ENCODE measurements at places on chromosomes 2 and 18.

- peak; percentile 23 for DNase-seq
Observed at GRCh38 chr2:71614976-71615766, 161.8 kb downstream of the DYSF start.

GRCh38 chr2:200309296-200310049 lies 3.0 kb downstream of the SPATS2L start:
- DNase-seq, result no peak

GRCh38 chr2:180873219-180873618 lies 107.2 kb upstream of the UBE2E3 start:
- DNase-seq, result no peak

GRCh38 chr2:222919841-222920526 lies 59.1 kb downstream of the ACSL3 start:
- DNase-seq, result no peak

DNA sequence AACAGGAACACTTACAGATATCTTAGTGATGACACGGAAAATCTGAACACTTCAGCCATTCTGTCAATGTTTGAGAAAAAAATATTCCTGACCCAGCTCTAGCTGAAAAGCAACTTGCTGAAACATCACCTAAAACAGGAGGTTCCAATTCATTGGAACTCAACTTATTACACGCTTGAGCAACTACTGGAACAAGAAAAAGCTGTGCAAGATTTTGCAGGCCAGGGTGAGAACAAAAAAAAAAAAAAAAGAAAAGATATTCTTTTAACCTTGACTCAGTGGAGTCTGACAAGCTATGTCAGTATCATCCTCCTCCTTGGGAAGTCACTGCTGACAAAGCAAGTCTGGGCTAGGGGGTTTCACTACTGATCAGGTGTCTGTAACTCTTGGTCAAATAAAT lies 351.0 kb downstream of the SS18 start:
- DNase-seq, result no peak

GRCh38 chr2:40773291-40773690 lies 321.4 kb upstream of the SLC8A1 start:
- DNase-seq, result no peak

DNA sequence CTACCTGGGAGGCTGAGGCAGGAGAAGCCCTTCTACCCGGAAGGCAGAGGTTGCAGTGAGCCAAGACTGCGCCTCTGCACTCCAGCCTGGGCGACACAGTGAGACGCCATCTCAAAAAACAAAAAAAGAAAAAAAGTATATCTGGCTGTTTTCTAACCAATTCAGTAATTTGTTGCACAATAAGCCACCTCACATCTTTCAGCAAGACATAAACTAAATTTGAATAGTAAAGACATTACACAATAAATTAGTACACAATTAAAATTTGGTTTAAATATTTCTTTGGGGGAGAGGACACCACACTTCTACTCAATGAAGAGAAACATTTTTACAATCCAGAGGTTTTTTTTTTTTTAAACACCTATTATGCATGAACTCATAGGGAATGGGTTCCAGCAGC lies 36.0 kb upstream of the MTA3 start:
- DNase-seq, result no peak

- DNase-seq, result no peak
Observed at GRCh38 chr2:194182888-194183287, 1474.1 kb upstream of the SLC39A10 start.

DNA sequence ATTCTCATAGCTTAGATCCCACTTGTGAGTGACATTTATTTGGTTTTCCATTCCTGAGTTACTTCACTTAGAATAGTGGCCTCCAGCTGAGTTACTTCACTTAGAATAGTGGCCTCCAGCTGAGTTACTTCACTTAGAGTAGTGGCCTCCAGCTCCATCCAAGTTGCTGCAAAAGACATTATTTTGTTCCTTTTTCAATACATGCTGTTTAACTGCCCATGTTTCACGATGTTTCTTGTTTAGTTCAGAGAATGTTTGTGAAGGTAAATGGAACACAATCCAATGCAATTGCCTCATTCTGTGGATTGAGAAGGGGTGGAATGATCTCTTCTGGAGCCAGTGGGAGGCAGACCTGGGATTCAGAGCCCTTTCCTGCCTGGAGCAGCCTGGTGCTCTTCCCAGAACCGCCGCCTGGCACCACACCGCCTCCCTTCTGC lies 273.5 kb upstream of the ATP5MC3 start:
- DNase-seq, result no peak

- DNase-seq, result no peak
Observed at GRCh38 chr18:53665701-53666100, 558.8 kb downstream of the MBD2 start.

DNA sequence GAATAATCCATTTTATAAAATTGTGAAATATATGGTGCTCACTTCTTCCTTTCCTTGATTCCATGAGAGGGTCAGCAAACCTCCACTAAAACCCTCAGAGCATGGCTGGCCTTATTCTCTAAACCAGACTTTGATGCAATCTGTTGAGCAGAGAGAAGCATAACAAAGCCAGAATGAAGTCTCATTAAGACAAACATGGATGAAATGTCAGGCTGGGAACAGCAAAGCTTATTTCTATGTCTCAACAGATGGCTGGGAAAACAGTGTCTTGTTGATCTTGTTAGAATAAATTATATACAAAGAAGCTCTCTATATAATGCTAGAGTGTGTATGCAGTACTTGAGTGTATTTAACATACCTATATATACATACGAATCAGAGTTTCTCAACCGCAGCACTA lies 227.1 kb upstream of the LYPD1 start:
- no peak for DNase-seq

DNA sequence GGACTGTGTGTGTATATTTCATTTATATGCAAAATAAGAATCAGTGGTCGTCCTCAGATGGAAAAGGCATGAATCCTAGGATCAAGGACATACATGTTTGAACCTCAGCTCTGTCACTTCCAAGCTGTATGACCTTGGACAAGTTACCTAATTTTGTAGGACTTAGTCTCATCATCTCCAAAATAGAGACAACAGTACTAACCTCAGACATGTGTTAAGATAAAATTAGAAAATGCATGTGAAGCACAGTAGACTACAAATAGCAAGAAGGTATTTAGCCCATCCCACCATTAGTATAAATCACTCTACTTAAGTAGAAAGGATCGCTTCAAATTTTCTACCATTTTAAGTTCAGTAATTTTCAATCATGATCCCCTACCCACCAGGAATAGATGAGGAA lies 309.8 kb downstream of the ZEB2 start:
- no peak for DNase-seq

DNA sequence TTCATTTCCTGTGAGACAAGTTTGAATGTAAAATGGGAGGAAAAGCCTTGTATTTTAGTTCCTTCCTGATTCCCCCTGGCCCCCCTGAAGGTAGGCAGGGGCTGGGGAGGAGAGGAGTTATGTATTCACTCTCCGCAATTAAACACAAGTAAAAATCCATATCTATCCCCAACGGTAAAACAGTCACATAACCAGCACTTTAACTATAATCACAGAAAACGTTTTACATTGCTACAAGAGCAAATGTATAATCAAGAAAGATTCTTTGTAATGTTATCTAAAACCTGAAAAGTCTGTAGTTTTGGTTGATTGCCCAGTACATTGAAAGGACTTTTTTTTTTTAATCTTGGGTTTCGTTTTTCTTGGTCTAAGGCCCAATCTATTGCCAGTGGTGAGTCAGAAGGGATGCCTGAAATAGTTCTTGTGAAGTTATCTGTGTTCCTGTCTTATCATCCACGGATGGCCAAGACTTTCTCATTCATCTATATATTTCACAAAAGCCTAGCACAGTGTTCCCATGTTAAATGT lies 34.5 kb upstream of the CCNYL1 start:
- DNase-seq, result no peak

GRCh38 chr18:59927246-59927825 lies 27.5 kb downstream of the PMAIP1 start:
- DNase-seq, result no peak

DNA sequence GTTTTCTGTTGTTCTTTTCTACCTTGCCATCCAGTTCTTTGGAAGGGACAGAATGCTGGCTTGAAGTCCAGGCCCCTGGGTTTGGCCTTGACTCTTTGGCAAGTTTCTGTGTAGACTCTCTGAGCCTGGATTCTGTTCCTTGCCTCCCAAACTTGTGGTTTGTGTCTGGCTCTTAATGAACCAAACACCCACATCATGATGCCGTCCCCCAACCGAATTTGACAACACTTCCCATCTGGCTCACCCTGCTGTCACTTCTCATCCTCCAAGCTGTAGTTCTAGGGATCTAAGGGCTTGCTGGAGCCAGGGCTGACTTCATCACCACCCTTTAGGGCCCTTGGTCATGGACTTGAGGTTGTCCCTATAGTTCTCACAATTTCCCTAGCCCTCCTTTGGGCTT lies 68.9 kb upstream of the CELF4 start:
- DNase-seq, result no peak

DNA sequence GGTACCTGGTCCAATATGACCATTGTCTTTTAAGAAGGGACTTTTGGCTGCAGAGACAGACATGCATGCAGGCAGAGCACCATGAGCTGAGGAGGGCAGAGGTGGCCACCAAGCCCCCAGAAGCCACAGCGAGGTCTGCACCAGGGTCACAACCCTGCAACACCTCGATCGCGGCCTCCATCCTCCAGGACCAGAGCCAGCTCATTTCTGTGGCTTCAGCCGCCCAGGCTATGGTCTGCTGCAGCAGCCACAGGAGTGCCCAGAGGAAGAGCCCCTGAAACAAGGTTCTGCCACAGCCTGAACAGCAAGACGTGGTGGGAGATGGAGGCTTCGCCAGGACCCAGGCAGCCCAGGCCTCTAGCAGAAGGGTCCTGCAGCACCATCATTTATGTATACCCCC lies 53.9 kb downstream of the ANKMY1 start:
- DNase-seq, result no peak

DNA sequence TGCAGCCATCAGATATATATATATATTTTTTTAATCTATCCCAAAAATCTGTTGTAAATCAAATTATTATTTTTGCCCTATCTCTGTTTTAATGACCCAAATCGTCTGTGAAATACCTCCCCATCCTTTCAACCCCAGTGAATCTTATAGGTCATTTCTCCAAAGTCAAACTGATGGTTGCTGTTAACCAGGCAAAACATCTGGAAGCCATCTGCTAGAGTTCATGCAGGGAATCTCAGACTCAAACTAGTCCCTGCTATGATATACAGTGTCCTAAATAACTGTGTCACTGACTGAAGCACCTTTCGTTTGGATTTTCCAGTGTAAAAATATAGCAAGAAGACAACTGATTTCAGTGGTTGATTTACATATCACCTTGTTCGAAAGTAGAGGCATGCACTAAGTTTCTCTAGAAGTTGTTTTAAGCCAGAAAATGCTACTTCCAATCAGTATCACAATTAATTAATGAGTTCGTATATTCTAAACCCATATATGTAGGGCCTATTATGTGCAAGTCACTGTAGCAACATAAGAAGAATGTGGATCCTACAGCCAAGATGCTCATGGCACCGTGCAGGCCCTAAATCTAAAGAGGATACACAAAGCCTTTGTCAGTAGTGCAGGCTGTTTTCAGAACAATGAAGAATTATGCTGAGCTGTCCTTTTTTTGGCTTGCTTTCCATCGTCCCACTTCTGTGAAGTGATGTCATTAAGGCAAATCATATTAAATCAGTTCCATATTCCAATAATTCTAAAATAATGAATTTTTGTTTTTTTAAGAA lies 566.0 kb downstream of the STK39 start:
- no peak for DNase-seq

DNA sequence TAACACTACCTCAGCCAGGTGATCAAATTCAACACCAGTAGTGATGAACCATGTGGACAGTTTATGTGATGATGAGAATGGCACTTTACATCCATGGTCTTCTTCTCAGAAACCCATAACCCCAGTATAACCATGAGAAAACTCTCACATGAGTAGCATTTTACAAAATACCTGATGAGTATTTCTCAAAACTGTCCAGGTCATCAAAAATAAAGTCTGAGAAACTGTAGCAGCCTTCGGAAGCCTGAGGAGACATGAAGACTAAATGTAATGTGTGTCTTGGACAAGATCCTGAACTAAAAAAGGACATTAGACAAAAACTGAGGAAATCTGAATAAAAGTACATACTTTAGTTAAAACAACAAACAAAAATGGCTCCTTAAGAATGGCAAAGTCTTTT lies 108.9 kb downstream of the CTNNA2 start:
- DNase-seq, result no peak

GRCh38 chr2:195411219-195411687 lies 245.8 kb upstream of the SLC39A10 start:
- no peak for DNase-seq

DNA sequence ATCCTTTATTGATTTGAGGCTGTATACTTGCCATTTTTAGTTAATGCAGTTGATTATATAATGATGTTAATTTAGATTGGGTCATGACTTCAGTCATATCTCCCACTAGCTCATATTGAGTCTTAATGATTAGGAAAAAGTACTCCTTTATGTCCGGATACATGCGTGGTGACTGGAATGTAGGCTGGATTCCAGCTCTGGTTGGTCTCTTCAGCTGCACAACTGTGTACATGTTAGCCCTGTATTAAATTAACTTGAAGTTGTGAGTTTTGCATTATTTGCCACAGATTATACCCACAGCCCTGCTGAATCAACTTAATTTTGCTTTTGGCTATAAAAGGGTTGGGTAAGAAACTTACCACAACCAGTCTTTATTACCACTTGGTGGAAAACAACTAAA lies 22.5 kb downstream of the MOB4 start:
- no peak for DNase-seq

DNA sequence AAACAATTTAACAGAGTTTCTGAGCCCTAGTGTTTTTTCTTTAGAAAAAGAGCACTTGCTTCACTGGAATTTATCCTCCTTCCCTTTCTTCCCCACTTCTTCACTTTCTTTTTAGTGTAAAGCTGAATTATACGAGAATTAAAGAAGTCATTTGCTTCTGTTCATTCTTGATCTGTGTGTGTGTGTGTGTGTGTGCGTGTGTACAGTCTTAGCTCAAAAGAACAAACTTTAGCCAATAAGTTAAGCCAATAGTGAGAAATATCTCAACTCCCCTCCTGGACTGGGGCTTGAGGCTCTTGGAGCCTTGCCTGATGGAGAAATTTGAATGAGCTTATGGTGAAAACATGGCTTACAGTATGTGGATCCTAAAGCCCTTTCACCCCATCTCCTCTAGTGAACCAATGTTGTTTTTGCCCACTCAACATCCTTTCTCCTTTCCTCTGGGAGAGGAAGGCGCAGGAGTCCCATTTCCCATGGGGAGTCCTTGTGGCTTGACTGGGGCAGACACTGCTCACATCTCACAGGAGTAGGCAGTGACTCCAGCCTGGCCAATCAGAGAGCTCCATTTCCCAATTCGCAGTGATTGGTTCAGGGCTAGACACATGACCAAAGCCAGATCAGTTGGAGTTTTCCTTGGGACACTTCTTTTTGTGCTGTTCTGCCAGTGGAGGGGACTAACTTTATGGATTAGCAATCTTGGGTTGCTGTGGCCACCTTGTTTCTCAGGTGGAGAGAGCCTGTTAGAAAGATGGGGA lies 16.3 kb upstream of the MYO3B start:
- DNase-seq, result no peak

DNA sequence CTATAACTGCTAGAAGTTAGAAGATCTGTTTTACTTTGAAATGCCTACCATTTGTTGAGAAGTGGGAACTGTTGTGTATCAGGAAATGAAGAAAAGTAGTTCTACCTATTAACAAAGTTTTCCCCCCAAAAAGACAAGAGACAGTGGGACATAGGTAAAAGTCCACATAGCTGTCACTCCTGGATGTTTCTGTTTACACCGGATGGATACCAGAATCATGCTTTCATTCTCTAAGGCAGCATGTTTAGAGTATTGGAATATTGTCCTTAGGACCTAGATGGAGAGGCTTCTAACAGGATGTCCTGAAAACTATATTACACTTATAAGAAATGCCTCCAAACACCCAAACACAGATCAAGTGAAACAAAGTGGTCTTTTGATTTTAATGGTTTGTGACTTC lies 143.1 kb downstream of the MCFD2 start:
- no peak for DNase-seq

All from hypothalamus (tissue), 51 donors.